ENCODE measurements at places on chromosomes 11 and 22. TPM values are rescaled to one million over a fixed set of nuclear protein-coding genes. Genes with fewer than 3 reads are reported as not detected.

SMTN gene
- total RNA-seq, result 31.4 TPM

GPR83 gene
- not detected for total RNA-seq

CLCF1 gene
- total RNA-seq, result 53.5 TPM

CRYBB3 gene
- total RNA-seq, result not detected

ZFTA gene
- total RNA-seq, result 4.1 TPM

MIOX gene
- not detected for total RNA-seq

LARGE2 gene
- 2.8 TPM for total RNA-seq

CRYBB2 gene
- not detected for total RNA-seq

CD6 gene
- total RNA-seq, result not detected

SCARF2 gene
- 0.97 TPM for total RNA-seq

SCO2 gene
- 3.0 TPM for total RNA-seq

KCNA4 gene
- not detected for total RNA-seq

CASTOR1 gene
- 7.7 TPM for total RNA-seq

EXPH5 gene
- 0.03 TPM for total RNA-seq

OR10W1 gene
- total RNA-seq, result not detected

RTN4RL2 gene
- 94.8 TPM for total RNA-seq

OR52I2 gene
- total RNA-seq, result not detected

TUB gene
- 6.5 TPM for total RNA-seq

SCGB1D2 gene
- not detected for total RNA-seq

TMEM223 gene
- 25.7 TPM for total RNA-seq

ANO1 gene
- total RNA-seq, result 2.7 TPM

GRIK4 gene
- not detected for total RNA-seq

PRAME gene
- total RNA-seq, result 102 TPM

CCDC15 gene
- 0.67 TPM for total RNA-seq

MS4A15 gene
- not detected for total RNA-seq

VPS26B gene
- 17.8 TPM for total RNA-seq

OR52A1 gene
- total RNA-seq, result not detected

LGR4 gene
- total RNA-seq, result 50.3 TPM

CFAP300 gene
- total RNA-seq, result 8.0 TPM

OR8D1 gene
- not detected for total RNA-seq

SLC22A25 gene
- total RNA-seq, result not detected

MTFP1 gene
- total RNA-seq, result 66.1 TPM

SHANK3 gene
- 4.1 TPM for total RNA-seq

RAG1 gene
- 0.37 TPM for total RNA-seq

FZD4 gene
- total RNA-seq, result 1.3 TPM

CALCB gene
- total RNA-seq, result 0.28 TPM

TECTA gene
- 0.02 TPM for total RNA-seq

LRRC4C gene
- not detected for total RNA-seq

FIBIN gene
- not detected for total RNA-seq

GSTT2 gene
- total RNA-seq, result not detected

SEC14L6 gene
- total RNA-seq, result not detected

TOMT gene
- not detected for total RNA-seq

RTN4R gene
- 12.4 TPM for total RNA-seq

SPDYC gene
- total RNA-seq, result not detected

RFPL2 gene
- total RNA-seq, result 0.13 TPM

SCN2B gene
- not detected for total RNA-seq

NRGN gene
- 6.1 TPM for total RNA-seq

AMPD3 gene
- total RNA-seq, result 7.1 TPM

FDXACB1 gene
- 2.3 TPM for total RNA-seq

SLC29A2 gene
- total RNA-seq, result 5.7 TPM

CHORDC1 gene
- total RNA-seq, result 74.5 TPM

CABP7 gene
- total RNA-seq, result 0.22 TPM

KBTBD3 gene
- 2.3 TPM for total RNA-seq

SYT13 gene
- total RNA-seq, result 7.3 TPM
